ENCODE measurements at places on chromosomes 1 and 21.
A peak's percentile ranks its signal among the peaks of the same experiment; 100 is the strongest.

GRCh38 chr1:226754793-226755533 lies 15.9 kb upstream of the ITPKB start:
- peak; percentile 16 for DNase-seq

GRCh38 chr1:208110296-208110695 lies 133.9 kb downstream of the PLXNA2 start:
- DNase-seq: no peak

GRCh38 chr1:221992427-221992826 lies 250.5 kb upstream of the DUSP10 start:
- DNase-seq: no peak

DNA sequence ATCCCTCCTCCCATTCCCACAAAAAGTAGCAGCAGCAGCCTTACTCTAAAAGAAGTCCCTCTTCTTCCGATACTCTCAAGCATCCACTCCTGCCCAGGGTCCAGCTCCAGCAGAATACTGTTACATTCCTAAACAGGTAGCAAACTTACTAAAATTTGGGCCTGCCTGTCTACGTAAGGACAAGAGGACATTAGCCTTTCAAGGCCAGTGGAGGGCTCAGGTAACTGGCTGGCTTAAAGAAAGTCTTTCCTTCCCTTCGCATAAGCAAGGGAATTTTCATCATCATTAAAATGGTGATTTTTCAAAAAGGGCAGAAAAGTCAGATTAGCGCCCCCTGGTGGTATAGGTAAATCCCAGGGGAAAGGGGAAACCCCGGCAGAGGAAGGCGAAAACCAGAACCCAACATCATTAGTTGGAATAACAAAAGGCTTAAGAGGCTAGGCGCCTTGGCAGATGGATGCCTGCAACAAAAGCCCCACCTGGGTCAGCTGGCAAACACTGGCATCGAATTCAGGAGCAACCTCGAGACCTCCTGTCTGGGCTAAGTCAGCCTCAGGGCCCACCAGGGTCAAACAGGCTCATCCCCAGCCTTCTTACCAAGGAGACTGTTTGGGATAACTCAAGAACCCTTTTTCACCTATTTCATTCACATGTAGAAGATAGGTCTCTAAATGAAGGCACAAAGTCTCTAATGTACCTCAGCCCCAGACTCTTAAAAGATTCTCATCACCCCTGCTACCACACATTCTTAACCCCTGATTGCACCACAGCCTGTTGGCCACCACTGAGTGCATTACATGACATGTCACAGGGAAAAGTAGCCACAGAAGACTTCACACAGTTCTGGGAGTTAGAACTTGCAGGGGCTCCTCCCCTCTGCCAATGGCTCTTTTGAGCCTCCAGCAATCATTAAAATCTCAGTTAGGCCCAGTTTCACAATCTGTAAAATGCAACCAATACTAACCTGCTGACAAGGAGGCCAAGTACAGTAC lies 36.7 kb downstream of the ERI3 start:
- no peak for DNase-seq

DNA sequence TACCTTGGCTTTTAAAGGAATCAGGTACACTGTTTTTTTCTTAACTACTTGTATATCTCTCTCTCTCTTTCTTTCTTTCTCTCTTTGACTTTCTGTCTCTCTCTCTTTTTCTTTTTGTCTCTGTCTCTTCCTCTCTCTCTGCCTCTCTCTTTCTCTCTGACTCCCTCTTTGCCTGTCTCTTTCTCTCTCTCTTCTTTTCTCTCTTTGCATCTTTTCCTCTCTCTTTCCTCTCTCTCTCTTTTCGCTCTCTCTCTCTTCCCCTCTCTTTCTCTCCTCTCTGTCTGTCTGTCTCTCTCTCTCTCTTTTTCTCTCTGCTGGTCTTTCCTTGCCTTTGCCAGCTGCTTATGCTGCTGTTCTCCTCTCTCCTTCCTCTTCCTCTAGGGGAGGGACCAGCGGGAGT lies 143.2 kb downstream of the TRIM33 start:
- DNase-seq: no peak

GRCh38 chr1:246454655-246455054 lies 52.4 kb downstream of the SMYD3 start:
- no peak for DNase-seq

GRCh38 chr1:93820554-93821422 lies 58.2 kb downstream of the DNTTIP2 start:
- no peak for DNase-seq

DNA sequence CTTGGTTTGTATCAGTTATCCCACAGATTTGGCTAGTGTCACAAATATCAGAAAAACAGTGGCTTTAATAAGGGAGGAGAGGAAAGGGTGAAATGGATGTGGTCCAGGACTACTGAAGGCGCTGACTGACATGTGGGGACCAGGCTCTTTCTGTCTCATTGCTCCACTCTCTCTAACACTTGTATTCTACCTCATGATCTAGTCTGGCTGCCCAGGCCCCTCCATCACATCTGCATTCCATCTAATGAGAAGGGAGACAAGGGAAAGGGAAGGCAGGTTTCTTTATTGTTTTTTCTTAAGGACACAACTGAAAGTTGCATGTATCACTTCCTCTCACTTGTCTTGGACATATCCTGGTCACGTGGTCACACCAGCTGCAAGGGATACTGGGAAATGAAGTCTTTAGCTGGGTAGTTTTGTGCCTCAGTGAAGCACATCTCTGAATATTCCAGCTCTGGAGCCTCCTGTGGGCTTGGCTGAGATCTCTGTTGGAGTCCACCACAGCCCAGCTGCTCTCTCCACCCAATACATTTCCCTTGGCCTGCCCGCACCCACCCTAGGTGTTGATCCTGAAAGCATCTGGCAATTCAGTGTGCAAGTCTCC lies 42.0 kb upstream of the PADI2 start:
- peak; percentile 14 for DNase-seq

GRCh38 chr1:102776071-102776470 lies 332.3 kb downstream of the COL11A1 start:
- DNase-seq: no peak

DNA sequence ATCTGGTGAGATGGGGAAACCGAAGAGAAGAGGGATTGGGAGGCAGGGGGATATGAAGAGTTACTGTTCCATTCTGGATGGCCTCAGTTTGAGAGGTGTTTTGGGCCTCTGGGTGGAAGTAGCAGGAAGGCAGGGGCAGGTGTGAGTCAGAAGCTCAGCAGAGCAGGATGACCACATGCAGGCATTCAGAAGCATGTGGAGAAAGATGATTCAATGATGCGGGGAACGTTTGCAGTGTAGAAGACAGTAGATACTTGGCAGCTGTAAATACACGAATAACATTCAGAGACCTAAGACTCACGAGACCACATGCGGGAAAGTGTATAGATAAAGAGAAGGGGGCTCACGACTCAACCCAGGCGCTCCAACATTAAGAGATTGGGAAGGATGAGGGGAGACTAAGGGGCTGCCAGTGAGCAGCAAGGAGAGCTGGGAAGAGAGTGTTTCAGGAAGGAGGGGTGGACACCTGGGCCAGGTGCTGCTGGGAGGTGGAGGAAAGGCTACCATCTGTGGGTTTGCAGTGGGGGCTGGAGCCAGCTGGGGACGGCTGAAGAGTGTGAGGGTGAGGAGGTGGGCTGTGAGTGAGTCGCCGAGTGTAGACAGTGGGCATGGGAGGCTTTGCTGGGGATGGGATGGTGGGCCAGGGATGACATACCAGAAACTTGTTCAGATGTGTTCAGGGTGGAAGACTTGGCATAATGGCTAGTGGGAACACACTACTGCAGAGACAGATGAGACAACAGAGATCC lies 5.8 kb upstream of the EPS8L3 start:
- DNase-seq: peak; percentile 48

DNA sequence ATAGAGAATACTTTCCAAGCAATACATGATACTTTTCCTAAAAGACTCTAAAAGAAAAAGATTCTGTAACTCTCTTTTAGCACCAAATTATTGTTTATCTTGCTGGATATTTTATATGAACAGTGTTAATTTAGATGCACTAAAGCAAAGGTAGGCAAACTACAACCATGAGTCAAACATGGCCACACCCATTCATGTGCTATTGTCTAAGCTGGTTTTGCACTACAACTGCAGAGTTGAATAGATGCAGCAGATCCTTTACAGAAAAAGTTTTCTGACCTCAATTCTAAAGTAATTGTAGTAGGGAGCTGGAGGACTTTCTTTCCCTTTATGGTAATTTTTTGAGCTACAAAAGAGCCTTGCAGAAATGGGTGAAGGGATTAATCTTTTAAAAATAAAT lies 19.4 kb downstream of the BLZF1 start:
- no peak for DNase-seq

DNA sequence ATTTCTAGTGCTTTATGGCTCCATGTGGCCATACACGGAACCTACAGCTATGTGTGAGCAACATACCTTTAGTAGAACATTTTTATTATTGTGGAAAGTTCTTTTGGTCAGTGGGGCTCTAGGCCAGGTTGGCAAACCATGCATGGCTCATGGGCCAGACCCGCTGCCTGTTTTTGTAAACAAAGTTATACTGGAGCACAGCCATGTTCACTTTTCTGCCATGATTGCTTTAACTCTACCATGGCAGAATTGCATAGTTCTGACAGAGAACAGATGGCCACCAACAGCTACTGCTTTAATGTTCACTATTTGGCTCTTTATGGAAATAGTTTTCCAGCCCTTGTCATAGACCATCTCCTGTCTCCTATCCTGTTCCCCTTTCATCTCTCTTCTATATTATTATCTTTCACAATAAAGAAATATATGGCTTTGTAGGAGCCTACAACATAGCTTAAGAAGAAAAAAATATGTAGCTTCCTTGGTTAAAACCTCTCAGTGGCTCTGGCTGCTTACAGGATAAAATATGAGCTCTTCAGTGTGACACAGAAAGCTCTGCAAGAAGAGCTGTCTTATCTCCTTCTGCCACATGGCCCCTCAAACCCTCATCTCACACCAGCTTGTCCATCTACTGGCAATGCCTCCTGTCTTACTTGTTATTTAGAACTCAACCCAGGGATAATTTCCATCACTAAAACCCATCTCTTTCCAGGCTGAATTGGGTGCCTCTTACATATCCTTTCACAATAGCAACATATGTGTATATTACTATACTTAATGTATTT lies 54.6 kb upstream of the RWDD3 start:
- DNase-seq: no peak

DNA sequence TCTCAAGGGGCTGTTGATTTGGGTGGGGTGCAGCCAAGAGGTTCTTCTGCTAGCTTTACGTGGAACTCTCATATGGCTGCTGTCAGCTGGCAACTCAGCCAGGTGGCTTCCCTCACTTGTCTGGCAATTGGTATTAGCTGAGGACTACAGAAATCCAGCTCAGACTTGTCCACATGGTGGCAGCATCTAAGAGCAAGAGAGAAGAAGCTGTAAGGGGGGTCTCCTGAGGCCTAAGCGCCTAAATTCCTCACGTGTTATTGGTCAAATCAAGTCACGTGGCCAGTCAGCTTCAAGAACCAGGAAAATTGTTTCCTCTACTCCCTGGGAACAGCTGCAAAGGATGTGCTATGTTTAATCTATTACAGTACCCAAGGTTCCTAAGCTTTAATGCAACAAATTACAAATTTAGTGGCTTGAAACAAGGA lies 4.2 kb upstream of the DYRK3 start:
- peak; percentile 88 for DNase-seq

- no peak for DNase-seq
These were observed 43.6 kb downstream of the LRRC7 start for GRCh38 chr1:69611316-69611715.

- DNase-seq: no peak
These were observed 1.4 kb downstream of the CHD1L start for GRCh38 chr1:147243841-147244240.

GRCh38 chr1:226946285-226946684 lies 6.2 kb downstream of the COQ8A start:
- peak; percentile 40 for DNase-seq

DNA sequence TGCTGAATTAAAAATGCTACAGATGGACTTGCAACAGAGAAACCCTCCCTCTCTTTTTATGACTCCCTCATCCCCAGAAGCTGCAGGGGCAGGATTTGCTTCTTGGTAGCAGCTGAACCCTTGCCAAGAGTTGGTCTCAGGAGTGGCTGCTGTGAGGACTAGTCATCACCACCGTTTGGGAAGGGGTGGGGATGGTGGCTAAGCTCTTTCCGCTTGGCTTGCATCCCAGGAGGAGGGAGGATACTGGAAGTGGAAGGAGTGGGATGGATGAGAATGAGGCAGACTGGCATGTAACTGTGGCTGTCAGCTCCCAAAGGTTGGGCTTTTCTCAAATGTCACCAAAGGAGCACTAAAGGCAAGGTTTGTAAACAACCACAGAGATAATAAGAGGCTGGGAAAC lies 50.8 kb upstream of the COL24A1 start:
- DNase-seq: no peak
